Activated naive CD4-positive, alpha-beta T cell (primary cell): ENCODE measurements at places on chromosomes 12 and 14.

- no peak for DNase-seq
Observed at GRCh38 chr14:105039458-105040205, 18.7 kb upstream of the CDCA4 start.

- DNase-seq = no peak
Observed at GRCh38 chr12:24025153-24025798, 75.8 kb upstream of the SOX5 start.

DNA sequence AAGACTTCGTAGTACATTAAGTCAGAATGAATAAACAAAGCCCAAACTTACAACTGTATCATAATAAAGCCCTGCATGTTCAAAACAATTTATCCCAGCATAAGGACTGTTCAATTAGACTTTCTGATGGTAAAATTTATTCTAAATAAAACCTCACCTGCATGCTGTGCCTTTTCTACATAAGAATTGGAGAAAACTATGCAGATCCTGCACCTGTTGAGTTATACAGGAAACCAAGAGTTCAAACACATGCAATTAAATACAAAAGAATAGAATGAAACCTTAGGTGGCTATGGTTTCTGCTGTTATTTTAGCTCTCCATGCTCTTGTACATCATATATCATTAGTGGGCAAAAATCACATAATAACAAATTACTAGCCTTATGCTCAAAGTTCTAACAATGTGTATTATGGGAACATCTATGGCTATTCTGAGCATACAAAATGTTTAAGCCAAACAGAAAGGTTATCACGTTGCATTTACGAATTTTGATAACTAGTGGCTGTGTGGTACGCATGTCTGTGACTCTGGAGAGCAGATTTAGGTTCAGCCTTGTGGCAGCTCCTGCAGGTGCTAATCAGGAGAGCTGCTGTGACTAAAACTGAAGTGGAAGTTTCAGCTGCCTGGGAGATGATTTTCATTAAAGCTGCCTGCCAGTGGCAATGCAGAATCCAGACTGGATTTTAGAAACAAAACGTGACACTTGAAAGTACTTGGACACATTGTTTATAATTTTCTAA lies 36.1 kb upstream of the LRFN5 start:
- DNase-seq = no peak

- no peak for DNase-seq
Observed at GRCh38 chr12:55931780-55932550, 1.0 kb downstream of the DGKA start.

- no peak for DNase-seq
Observed at GRCh38 chr14:64995291-64995690, 8.6 kb downstream of the FNTB start.

GRCh38 chr14:45559626-45560025 lies 306.6 kb upstream of the MIS18BP1 start:
- no peak for DNase-seq

DNA sequence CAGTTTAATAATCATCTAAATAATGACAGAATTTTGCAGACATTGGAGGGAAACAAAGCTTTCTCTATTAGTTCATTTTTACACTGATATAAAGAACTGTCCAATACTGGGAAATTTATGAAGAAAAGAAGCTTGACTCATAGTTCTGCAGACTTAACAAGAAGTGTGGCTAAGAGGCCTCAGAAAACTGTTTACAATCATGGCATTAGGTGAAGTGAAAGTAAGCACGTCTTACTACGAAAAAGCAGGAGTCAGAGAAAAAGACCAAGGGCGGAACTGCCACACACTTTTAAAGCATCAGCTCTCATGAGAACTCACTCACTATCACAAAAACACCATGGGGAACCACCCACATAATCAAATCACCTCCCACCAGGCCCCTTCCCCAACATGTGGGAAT lies 804.4 kb downstream of the FLRT2 start:
- DNase-seq = no peak

- no peak for DNase-seq
Observed at GRCh38 chr12:94602024-94602423, 48.3 kb downstream of the TMCC3 start.

DNA sequence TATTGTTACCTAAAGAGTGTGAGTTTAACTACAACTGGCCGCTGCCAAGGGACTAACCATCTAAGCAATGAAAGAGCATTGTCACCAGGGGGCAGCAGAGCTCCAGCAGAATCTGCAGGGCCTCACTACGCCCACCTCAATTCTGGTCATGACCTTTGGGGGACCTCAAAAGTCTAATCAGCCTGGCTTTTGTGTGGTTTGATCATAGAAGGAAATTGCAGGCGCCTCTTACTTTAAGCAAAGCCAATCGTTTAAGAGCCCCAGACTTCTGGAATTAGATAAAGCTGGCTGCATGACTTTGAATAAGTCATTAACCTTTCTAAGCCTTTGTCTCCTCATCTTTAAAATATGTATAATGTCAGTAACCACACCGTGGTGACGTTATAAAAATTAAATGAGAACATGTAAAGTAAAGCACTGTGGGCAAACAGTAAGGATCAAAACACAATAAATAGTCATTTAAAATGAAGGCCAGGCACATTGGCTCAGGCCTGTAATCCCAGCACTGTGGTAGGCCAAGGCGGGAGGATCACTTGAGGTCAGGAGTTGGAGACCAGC lies 58.6 kb downstream of the TBX3 start:
- DNase-seq = no peak

GRCh38 chr14:22226381-22226780 lies 362.6 kb downstream of the DAD1 start:
- DNase-seq = no peak

DNA sequence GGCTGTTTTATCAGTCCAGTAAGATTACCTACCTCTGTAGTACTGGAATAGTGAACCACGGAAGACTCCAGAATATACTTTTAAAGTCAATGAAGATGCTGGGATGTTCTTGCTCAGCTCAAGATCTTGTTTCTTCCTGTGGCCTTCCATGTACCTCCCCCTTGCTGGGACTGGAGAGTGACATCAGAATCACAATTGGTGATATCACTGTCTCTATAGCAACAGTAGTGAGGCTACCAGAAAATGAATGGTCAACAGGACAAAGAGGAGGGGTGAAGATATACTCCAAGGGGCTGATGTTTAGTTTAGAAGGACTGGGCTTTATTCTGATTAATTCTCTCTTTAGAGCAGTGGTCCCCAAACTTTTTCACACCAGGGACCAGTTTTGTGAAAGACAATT lies 3.8 kb downstream of the AKAP3 start:
- DNase-seq = no peak

- no peak for DNase-seq
Observed at GRCh38 chr14:71467361-71467811, 464.8 kb upstream of the RGS6 start.

GRCh38 chr14:71319666-71320065 lies 412.4 kb downstream of the PCNX1 start:
- DNase-seq = no peak

- DNase-seq = no peak
Observed at GRCh38 chr12:75947156-75947723, 84.3 kb downstream of the PHLDA1 start.

- no peak for DNase-seq
Observed at GRCh38 chr14:34212172-34212929, 249.7 kb downstream of the SPTSSA start.
